ENCODE measurements at places on chromosomes 4 and X.

- DNase-seq = peak; percentile 56
These were observed 64.9 kb downstream of the POLR2B start for GRCh38 chr4:57043347-57044251.

- DNase-seq = no peak
These were observed 301.4 kb upstream of the AADAT start for GRCh38 chr4:170391066-170391740.

DNA sequence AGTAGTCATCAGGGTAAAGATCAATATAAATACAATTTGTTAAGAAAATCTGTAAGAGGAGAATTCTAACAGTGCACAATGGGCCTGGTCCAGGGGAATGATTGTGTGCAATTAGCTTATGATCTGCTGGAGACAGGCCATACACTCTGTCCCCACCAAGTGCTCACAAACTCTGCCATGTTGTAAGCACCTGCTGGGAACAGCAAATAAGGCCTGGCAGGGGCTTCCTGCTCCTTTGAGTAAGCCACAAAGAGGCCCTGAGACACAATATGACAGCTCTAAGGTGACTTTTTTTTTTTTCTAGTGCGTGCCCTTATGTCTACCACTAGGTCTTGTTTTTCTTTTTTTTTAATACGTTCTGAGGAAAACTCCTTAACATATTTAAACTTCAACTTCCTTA, 866.3 kb upstream of the PCDH7 start:
- no peak for DNase-seq

DNA sequence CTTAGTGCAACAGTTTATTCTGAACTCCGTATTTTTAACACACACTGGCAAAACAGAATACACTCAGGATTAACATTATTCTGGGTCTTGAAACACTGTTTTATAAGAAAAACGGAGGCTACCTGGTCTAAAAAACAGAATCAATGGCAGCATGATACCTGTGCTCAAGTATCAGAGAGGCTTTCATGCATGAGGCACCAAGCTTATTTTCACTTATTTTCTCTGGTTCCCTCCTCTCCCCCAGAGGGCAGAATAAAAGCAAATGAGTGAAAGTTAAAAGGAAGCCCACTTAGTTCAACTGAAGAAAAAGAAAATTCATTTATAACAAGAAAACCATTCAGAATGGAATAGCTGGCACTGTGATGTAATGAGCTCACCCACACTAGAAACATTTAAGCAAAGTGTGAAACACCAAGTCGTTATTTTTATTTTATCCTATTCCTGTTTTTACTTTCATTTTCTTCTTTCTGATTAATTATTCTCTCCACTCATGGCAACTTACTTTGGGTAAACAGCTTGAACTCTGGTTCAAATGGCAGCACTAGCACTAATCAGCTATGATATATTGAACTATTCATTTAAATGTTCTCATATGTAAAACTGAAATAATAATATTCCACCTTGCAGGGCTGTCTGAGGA, 211.8 kb downstream of the PPP3CA start:
- no peak for DNase-seq

GRCh38 chr4:70405765-70406164, 8.0 kb downstream of the OPRPN start:
- no peak for DNase-seq

DNA sequence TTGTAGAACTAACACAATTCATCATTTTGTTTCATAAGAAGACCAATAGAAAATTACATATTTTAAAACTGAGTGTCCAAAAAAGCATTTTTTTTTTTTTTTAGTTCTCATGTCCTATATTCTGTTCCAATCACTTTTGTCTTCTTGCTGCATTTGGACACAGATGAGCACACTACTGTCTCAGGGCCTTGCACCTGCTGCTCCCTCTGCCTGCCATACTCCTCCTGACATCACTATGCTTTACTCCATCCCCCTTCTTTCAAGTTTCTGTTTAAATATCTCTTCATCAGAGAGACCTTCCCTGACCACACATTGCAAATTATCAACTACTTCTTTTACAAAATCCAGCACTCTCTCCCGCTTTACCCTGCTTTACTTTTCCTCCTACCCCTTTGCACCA, 230.7 kb upstream of the GK2 start:
- no peak for DNase-seq

DNA sequence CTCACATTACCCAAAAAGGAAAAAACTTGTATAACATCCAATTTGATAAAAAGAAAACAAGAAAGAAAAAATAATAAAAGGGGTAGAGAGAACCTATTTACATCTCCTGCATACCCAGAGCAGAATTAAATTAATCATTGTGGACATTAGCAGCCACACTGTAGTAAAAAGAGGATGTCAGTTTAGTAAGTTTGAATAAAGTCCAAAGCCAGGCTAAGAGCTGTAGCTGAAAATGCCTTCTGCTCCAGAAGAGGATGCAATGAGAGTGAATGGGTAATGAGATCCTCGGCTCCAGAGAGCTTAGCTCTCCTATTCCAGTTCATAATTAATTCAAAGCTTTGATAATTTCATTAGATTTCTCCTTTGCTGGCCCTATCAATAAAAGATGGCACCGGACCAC, 78.2 kb downstream of the SLC10A7 start:
- DNase-seq = no peak

- no peak for DNase-seq
These were observed 160.9 kb downstream of the SMIM20 start for GRCh38 chr4:26074712-26075430.

GRCh38 chrX:76555816-76556215, 128.3 kb downstream of the MAGEE1 start:
- peak; percentile 0 for DNase-seq

Data from HFFc6 (cell line).